ENCODE measurements at places on chromosomes 2 and 18.

DNA sequence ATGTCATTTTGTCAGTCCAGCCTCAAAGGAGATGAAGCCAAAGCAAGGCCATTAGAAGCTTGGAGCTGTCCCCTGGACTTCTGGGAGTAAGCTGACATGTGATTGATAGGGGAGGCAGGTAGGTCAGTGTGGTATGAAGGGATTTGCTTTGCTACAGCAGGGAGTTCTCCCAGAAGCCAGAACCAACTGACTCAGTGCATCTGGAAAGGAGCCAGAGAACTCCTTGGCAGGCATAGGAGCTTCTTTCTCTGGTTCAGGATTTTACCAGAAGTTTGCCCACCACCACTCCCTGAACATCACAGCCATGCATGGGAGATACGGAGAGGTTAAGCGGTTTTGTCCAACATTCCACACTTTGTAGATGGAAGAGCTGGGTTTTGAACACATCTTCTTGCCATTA, 24.5 kb upstream of the KCNE4 start:
- no peak for DNase-seq

DNA sequence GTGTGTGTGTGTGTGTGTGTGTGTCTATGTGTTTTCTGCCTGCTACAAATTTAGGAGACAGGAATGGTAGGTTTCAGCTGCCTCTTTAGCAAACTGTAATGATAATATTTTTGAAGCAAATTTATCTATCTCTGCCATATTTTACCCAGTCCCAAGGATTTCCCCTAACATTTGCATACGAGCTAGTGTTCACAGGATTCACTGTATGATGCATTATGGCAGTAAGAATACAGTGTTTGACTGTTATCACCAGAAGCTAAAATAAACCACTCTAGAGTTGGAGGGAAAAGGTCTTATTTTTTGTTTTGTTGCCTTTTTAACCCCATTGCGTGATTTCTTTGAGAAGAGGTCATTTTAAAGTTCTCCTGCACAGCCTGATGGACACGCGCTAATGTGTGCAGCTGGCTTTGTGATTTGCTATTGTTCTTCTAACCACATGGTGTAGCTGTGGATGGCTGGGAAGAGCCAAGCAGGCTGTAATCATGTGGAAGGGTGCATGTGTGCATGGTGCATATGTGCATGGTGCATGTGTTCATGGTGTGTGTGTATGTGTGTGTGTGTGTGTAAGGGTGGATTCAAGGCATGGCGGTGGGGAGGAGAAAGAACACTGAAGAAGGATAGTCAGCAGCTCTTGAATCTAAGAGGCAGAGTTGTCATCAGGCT, 62.4 kb downstream of the PLB1 start:
- DNase-seq = no peak

DNA sequence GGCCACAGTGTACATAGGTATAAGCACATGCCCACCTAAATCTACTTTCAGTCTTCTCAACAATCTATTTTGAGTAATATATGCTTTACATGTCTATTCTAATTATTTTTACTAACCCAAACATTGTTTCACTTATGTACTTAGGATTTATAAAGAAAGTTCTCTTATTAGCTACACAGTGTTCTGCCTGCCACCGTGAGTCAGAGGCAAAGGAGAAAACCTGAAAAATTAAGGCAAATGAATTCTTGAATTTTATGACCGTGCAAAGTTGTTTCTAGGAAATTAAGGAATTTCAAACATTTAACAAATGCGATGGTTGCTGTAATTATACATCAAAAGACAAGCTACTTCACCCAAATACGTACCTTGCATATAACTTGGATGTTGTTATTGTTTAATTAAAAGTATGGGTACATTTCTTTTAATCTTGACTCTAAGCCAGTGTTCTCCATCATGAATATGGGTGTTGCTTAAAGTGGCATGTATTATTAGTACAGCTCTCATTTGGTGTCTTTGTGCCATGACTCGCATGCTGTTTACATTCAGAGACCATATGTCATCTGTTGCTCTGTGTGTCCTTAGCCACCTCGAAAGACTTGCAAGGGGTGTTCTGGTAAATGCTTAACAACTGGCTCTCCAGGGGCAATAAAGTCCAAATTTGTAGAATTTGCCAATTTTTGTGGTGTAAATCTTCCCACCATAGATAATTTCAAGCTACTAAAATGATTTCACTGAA, 154.3 kb upstream of the FN1 start:
- no peak for DNase-seq

- no peak for DNase-seq
Observed at GRCh38 chr18:2984703-2985261, 28.2 kb downstream of the LPIN2 start.

DNA sequence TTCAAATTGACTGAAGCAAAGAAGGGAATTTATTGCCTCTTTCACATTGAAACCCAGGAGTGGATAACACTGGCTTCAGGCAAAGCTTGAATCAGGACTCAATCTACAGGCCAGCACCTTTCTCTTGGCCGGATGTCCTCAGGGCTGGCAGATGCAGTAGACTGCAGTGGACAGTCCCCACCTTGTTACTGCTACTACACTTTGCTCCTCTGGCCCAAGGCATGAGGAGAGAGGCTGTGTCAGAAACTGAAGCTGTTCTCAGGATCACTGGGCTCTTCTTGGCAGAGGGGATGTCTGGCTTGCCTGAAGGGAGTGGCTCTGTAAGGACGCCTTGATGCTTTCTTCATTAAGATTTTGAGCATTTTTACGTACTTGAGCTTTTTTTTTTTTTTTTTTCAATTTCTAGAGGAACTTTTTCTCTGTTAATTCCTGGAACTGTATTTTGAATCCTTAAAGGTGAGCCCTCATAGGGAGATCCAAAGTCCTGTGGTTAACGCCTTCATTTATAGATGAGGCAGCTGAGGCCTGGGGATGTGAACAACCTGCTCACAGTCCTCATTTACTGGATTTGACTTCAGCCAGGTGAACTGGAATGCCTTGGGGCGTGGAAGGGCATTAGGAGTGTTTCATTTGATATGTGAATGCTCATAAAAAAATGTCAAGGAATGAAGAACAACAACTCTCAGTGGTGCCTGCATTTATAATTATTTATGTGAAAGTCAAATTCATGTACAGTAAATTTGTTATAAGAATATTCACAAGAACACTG, 36.6 kb downstream of the CASP10 start:
- no peak for DNase-seq

GRCh38 chr2:225400546-225401400, 1.3 kb downstream of the NYAP2 start:
- DNase-seq = peak; percentile 68

DNA sequence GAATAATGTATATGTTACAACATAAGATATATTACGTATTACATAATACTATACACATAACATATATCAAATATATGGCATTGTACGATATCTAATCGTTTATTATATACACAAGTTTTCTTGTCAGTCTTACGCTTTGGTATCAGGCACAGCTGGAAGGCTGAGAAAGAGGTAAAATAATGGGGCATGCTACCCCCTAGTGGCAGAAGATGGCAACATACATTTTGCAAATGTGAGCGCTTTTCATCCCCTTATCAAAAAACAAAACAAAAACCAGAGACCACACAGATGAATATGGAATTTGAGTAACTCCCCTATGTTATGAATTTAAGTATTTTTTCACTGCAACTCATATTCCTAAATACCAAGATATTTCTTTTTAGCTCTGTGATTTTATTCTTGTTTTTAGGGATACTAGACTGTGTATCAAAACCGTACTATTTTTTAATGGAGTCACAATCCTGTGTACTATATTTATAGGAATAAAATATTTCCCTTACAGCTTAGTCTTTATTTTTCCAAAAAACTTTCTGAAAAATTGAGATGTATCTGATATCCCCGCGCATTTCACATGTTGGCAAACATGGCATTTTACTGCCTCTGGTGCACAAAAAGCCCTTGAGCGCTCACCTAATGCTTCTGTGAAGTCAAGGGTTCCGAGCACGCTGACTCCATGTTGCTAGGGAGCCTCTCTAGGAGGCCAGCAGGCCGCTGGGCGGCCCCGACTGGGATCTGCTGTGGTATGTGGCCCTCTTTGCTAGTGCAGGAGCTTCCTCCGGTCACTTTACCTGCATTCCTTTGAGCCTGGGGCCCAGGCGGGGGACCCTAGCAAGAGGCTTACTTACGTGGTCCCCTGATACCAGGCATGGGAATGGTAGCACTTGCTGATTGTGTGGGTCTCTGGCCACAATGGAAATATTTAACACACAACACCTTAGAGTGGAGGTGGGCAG, 62.5 kb downstream of the SLC4A3 start:
- DNase-seq = peak; percentile 30

DNA sequence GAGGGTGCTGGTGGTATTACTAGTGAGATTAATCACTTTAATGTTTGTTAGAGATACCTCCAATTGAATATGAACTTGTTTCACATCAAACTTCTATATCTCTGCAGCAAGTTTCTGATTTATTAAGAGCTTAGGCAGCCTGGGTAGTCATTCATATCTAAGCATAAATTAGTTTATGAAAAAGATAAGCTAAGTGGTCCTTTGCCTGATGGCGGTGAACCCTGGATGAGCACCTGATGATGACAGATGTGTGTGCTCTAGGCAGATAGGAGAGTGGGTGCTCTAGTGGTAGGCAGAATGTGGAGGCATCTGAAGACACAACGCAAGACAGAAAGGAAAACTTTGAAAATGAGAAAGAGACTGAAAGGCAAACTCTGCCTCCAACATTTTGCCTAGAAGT, 5.0 kb downstream of the FKBP7 start:
- DNase-seq = no peak

DNA sequence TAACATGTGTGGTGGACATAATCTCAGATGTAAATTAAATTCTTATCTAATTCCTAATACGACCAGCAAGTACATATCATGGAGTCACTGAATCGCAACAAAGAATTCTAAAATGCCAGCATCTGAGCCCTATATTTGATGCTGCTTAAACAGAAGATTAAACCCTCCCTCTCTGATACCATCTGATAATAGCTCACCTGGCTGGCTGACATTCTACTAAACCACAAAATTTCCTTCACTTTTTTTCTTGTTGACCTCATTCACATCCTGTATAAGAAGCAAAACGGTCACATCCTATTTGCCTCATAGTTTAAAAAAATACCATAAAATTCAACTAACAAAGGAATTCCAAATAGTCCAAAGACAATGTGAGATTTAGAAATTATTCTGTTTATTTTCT, 371.6 kb upstream of the SLC8A1 start:
- DNase-seq = no peak

DNA sequence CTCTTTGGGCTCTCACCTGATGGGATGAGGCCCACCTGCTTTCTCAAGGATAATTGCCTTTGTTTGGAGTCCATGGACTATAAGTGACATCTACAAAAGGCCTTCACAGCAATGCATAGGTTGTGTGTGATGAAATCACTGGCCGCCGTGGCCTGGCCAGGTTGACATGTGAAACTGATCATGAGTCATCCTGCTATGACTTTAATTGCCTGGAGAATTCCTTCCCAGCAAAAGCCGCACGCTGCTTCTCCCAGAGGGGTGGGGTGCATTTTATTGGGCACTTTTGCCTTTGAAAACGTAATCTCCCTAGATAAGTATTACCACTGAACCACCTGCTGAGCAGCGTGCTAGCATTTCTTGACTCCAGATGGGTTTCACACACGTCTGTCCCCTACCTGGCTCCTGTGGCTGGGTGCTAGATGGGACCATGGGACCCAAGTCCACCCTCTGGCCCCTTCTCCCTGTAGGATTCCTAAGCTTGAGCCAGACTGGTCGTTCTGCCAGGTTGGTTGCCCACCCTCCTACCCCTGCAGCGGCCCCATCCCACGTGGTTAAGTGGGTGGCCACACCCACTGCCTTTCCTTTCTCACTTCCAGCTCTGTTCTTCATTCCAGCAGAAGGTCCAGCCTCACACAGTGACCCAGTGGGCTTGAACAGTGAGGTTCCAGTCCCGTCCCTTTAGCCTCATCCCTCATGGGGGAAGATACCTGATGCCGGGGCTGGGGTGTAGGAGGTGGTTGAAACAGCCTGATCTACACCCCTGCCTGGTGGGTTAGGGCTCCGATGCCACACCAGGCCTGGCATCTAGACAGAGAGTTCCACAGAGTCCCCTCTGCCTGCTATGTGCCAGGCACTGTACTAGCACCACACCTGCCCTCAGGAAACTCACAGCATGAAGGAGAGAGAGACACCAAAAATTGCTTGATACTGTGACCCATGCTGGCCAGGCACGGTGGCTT, 89.6 kb downstream of the GBX2 start:
- DNase-seq = no peak

DNA sequence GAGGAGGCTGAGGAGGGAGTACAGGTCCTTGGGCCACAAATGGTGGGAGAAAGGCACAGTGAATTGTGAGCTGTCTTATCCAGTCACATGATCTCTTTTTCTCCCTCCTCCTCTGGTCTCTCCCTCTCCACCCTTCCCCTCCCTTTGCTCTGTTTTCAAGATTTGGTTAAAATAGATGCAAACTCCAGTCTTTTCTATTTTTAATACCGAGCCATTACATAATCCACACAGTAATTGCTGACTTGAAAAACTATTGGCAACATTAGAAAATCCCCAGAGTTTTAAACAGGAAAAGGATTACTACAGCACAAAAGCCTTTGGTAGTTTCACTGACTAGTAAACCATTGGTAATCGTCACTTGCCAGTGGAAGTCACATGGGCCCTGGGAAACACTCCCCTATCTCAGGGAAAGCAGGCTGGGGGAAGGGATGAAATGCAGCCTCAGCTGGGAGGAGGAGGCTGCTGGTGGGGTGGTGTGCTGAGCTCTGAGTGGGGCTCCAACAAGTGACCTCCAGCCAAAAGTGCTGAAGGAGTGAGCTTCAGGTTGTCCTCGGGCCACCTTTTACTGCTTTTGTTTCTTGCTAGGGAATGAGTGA, 57.4 kb upstream of the PCBP1 start:
- no peak for DNase-seq

- no peak for DNase-seq
Observed at GRCh38 chr2:19971691-19972090, 18.2 kb downstream of the WDR35 start.

- DNase-seq = no peak
Observed at GRCh38 chr2:224722770-224723169, 6.6 kb upstream of the CCDC195 start.

DNA sequence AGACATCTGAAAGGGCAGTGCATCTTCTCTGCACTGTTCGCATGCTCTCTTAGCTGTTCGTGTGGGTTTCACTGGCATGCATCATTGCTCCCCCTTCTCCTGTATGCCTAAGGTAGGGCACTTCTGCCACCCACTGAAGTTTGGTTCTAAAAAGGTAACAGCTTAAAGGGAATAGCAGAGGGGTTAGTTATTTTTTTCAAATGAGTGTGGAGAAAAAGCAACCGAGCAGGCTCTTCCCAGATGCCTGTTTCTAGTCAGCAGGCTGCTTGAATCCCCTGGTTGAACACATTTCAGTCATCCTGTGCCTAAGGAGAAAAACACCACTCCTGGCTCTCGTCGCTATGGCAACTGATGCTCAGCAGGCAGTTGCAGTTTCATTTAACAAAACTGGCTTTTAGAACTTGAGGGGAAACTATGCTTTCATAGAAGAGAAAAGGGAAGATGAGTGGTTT, 69.8 kb upstream of the GALNT3 start:
- peak; percentile 65 for DNase-seq

DNA sequence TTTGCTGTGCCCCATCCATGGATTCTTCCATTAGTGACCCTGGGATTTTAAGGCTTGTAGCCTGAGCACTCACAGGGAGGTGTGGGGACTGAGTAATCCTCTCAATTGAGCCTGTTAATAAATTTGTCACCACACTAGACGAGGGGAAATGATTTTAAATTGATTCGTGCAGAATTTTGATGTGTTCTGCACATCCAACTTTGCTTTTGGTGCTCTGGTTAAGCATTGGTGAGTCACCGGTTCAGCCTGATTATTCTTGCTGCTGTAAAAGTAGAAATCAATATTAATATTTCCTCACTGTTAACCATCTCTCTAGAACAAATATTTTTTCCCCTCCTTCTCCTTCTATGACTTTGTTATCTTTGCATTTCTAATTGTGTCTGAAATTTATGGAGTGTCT, 482.0 kb downstream of the TSN start:
- no peak for DNase-seq

- DNase-seq = no peak
Observed at GRCh38 chr2:121001641-121002040, 266.0 kb downstream of the GLI2 start.

Data from cerebellar cortex (tissue), 1 donor.